ENCODE measurements at places on chromosomes 6 and 20.
A peak's percentile ranks its signal among the peaks of the same experiment; 100 is the strongest.

- DNase-seq = peak; percentile 50
Observed at GRCh38 chr6:39208223-39208739, 21.0 kb downstream of the KCNK5 start.

GRCh38 chr6:23412770-23413169 lies 713.2 kb upstream of the NRSN1 start:
- no peak for DNase-seq

GRCh38 chr6:4380881-4381281 lies 245.5 kb upstream of the ECI2 start:
- DNase-seq = no peak

GRCh38 chr6:116682334-116682712 lies 1.3 kb downstream of the KPNA5 start:
- DNase-seq = no peak

- no peak for DNase-seq
Observed at GRCh38 chr6:142241061-142241460, 60.7 kb upstream of the ADGRG6 start.

DNA sequence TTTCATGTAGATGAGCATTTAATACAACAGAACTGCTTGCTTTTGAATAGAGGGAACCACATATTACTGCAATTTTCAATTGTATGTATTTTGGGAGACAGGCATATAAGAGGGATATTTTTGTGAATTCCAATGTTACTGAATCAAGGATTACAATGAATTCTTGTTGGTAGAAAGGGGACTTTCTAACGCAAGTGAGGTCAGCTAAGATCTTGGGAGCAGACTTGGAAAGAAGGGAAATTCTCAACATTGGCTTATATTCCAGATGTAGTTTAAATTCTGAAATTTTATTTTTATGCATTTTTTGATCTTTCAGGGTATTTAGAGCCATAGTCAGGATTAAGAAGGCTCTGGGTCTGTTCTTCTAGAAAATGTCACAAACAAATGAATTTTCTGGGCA lies 43.3 kb upstream of the CTAGE9 start:
- no peak for DNase-seq

- peak; percentile 61 for DNase-seq
Observed at GRCh38 chr6:46491628-46492547, 639 bp upstream of the RCAN2 start.

DNA sequence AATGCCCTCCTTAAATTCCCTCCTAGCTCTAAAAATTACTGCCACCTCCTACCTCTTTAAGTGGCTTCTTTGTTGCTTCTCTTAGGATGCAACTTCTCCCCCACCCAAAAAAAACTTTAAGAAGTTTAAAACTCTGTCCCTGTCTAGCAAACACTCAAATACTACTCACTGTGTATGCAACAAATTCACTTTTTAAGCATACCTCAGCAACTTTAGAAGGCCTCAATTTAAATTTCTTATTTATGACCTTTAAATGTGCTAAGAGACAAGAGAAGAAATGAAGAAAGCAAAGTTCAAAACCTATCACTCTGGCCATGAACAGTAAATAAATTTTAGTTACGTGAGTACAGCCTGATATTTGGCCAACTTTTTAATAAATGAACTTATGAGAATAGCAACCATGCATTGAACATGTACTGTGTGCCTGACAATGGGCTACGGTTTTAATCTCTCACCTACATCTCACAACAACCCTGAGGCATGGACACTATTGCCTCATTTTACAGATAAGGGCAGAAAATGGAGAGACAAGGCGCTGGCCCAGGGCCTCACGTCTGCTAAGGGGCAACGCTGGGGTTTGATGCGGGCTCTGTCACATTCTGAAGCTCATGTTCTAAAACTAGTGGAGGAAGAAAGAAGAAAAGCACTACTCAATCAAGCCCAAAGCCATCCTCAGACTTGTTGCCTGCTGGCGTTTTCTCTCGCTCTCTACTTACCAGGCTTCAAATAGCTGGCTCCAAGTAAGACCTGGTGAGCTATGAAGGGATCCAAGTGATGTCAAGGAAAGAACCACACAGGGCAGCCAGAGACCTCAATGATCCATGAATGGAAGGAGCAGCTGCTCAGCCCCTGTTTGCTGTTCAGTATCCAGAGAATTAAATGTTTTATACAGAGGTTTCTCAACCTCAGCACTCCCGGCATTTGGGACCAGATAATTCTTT lies 99.8 kb downstream of the TBC1D7 start:
- no peak for DNase-seq

- no peak for DNase-seq
Observed at GRCh38 chr20:2694519-2694918, 1.9 kb downstream of the EBF4 start.

- DNase-seq = no peak
Observed at GRCh38 chr6:114121913-114122662, 151.1 kb upstream of the HDAC2 start.

GRCh38 chr6:161544801-161545480 lies 271.1 kb upstream of the AGPAT4 start:
- DNase-seq = no peak

GRCh38 chr6:43616725-43617472 lies 12.2 kb downstream of the GTPBP2 start:
- no peak for DNase-seq

- no peak for DNase-seq
Observed at GRCh38 chr20:47237715-47238114, 118.8 kb downstream of the ZMYND8 start.

- no peak for DNase-seq
Observed at GRCh38 chr6:104143757-104144156, 716.0 kb downstream of the HACE1 start.

GRCh38 chr6:44073612-44074438 lies 53.4 kb downstream of the MRPL14 start:
- no peak for DNase-seq

DNA sequence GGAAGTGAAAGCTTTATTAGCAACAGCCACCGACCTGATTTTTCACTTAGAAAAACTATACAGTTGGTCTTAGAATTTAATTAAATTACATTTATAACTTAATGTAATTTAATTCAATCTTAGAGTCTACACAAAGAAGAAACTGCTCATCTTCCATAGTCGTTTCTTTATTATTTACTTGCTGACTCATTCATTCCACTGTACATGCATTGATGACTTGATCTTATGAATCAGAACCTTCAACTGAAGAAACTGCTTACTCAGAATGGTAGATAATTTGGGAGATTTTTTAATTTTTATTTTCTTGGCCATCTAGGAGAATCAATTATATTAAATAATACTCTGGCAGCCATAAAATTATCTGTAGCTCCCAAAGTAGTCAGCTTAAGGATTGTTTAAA lies 1021.6 kb upstream of the FLRT3 start:
- no peak for DNase-seq

- DNase-seq = no peak
Observed at GRCh38 chr20:50488236-50488806, 21.9 kb upstream of the PTPN1 start.

DNA sequence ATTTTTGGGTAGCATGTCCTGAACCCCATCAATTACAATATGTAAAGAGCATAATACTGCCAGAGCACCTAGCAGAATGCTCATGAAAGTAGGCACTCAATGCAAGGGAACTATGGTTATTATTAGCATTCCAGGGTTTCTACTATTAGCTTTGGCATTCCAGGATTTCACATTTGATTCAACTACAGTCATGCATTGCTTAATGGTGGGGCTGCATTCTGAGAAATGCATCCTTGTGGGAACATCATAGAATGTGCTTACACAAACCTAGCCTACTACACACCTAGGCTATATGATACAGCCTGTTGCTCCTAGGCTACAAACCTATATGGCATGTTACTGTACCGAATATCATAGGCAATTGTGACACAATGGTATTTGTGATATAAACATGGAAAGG lies 247.8 kb downstream of the CD83 start:
- DNase-seq = no peak

DNA sequence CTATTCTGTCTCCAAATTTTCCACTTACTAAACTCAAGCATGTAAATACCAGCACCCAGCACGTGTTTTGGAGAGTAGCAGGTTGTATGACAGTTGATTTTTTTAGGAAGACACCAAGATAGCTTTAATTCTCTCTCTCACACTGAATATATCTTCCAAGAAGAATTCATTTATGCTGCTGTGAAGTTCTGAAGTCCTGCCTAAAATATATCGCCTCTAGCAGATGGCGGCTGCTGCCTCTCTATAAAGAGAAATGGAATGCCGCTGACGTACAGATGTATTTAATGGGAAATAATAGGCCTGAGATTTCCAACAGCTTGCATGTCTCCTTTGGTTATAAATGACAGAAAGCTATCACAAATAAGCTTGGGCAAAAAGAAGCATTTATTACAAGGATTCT lies 74.7 kb downstream of the PFDN4 start:
- no peak for DNase-seq

GRCh38 chr6:167707686-167708500 lies 118.8 kb upstream of the AFDN start:
- DNase-seq = no peak

GRCh38 chr6:108710030-108710429 lies 138.2 kb upstream of the ARMC2 start:
- no peak for DNase-seq

DNA sequence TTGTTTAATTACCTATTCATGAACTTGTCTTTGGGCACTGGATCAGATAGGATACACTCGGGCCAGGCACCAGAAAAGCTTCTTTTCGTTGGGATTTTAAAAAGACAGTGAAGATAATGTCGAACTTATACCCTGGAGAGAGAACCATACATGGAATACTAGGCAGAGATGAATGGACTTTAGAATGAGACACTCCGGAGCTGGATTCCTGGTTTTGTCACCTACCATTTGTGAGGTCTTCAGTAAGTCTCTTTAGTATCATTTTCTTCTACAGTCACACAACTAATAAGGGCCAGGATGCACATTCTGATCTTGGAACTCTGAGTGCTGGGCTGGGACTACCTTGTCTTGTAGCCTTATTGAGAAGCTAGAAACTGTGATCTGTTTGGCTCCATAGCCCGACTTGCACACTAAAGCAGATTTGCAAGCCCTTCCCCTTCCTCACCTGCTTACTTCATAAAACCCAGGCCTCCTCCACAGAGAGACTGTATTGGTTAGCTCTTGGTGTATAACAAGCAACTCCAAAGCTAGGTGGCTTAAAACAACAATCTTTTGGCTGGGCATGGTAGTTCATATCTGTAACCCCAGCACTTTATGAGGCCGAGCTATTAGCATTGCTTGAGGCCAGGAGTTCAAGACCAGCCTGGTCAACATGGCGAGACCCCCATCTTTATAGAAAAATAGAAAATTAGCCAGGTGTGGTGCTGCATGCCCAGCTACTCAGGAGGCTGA lies 7.4 kb upstream of the IFT52 start:
- DNase-seq = no peak

DNA sequence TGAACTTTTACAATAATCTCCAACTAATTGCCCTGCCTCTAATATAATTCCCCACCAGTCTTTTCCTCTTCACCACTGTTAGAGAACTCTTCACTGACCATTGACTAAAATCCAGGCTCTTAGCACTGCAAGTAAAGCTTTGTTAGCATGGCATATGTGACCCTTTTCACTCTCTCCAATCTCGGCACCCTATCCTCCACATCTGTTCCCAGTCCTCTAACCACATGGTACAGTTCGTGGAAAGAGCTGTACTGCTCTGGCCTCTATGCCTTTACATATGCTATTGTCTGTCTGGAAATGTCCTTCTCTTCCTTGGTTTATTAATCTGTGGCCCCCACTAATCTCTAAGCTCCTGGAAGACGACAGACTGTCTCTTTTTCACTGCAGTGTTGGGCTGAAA lies 63.0 kb upstream of the EIF2S2 start:
- no peak for DNase-seq

GRCh38 chr6:168888786-168889345 lies 364.8 kb downstream of the THBS2 start:
- no peak for DNase-seq

- no peak for DNase-seq
Observed at GRCh38 chr6:145051661-145052060, 683.7 kb downstream of the EPM2A start.

GRCh38 chr6:121520337-121521163 lies 85.1 kb downstream of the GJA1 start:
- no peak for DNase-seq

DNA sequence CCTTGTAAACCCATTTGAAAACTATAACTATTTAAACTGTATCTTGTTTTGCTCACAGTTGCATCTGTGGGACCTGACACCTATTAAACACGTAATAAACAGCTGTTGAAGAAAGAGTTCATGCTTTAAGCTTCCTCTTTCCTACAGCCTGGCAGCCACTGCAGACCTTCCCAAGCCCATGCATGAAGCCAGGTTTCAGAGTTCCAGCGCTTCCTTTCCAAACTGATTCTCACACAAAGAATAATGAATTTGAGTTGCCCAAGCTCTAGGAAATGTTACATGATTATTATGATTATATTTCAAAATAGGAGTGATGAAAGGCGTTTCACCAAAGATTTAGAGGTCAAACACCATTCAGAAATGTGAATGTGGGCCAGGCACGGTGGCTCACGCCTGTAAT lies 3.7 kb downstream of the AGPAT4 start:
- no peak for DNase-seq

- no peak for DNase-seq
Observed at GRCh38 chr6:64815718-64816117, 891.3 kb downstream of the EYS start.

DNA sequence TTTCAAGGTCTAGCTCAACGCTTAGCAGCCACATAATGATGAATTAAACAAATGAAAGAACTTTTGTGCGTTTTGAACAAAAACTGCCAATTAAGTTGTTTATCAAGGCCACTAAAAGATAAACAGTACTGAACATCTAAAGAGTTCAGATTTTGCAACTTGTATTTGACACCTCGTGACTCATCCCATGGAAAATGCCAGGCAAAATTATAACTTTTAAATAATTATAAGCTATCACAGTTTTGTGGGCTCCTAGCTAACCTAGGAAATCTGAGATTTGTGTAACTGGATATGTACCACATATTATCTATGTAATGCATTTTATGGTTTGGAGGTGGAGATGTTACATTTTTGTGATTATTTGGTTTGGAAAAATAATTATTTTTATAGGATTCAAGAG lies 9.6 kb upstream of the BAG2 start:
- DNase-seq = no peak

GRCh38 chr6:8645212-8645611 lies 209.9 kb upstream of the SLC35B3 start:
- DNase-seq = no peak

DNA sequence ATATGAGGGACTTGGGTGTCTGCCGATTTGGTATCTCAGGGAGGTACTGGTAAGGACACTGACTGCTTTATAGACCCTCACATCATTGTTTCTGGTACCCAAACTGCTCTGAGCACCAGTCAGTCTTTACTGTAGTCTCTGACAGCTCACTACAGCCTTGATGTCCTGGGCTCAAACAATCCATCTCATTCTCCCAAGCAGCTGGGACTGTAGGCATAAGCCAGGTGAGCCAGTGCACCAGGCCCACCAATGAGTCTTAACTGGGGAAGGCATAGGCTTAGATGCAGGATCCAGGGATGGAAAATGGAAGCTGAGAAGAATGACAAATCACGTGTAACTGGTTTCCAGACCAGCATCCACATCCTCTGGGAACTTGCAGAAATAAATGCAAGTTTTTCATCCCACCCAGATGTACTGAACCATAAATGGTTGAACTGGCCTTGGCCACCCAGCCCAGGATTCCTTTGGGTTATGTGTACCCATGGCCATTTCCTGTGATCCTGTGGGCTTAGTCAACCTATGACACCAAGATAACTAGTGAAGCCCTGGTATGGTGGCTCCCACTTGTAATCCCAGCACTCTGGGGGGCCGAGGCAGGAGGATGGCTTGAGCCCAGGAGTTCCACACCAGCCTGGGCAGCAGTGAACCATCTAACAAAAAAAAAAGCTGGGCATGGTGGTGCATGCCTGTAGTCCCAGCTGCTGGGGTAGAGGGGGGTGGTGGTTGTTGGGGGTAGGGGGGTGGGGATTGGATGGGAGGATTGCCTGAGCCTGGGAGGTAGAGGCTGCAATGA lies 5.8 kb downstream of the TUBB start:
- no peak for DNase-seq

Data from body of pancreas (tissue), 4 donors.